Fibroblast of skin of right biceps (primary cell): ENCODE measurements at places on chromosomes 3 and 15.

GRCh38 chr3:69065318-69065964 is 13.3 kb upstream of the TMF1 start:
- DNase-seq: no peak

- no peak for DNase-seq
Observed at GRCh38 chr3:192980632-192981031, 63.0 kb upstream of the MB21D2 start.

DNA sequence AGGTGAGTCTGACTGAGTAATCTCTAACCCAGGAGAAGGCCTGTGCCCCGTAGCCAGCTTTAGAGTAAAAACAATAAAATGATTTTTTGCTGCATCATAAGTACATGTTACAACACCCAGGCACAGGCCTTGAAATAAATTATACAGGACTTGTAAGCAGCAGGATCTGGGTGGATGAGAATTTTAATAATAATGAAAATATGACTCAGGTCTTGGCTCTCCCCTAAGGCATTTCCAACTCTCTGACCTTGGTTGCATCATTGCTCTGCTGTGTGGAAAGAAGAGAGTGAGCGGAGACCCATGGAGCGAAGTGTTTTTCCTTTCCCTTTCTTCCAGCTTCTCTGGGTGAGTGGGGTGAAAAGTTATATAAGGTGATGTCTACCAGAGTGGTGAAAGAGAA is 44.6 kb downstream of the EOMES start:
- peak; percentile 92 for DNase-seq

GRCh38 chr3:27596334-27596841 is 112.2 kb upstream of the SLC4A7 start:
- peak; percentile 65 for DNase-seq

DNA sequence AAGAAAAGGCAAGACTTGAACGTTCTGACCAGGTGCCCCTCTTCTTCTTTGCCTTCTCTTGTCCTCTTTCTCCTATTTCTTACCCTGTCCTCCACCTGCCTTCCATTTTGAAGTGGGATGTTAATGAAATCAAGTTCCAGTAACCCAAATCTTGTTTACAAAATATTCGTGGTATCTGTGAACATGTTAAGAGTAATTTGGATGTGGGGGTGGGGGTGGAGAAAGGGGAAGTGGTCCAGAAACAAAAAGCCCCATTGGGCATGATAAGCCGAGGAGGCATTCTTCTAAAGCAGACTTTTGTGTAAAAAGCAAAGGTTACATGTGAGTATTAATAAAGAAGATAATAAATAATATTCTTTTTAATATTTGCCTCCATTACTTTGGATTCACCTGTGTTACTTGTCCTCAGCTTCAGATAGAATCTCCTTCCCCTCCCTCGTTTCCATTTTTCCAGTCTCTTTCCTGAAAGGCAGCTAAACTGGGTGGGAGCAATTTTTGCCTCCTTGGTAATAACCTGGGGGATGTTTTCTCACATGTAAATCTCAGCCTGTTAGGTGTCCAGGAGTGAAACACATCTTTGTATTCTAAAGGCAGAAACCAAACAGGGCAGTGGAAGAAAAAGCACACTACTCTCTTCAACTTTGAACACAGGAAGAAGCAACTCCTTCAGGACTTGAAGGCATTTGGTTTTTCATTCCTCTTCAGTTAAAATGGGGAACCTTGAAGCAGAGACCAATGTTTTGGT is 3.2 kb downstream of the CHST2 start:
- no peak for DNase-seq

- DNase-seq: no peak
Observed at GRCh38 chr3:72606005-72606800, 242.0 kb downstream of the SHQ1 start.

- no peak for DNase-seq
Observed at GRCh38 chr3:81095956-81096355, 665.5 kb downstream of the GBE1 start.

GRCh38 chr3:126355251-126355650 is 2.0 kb downstream of the KLF15 start:
- DNase-seq: no peak

DNA sequence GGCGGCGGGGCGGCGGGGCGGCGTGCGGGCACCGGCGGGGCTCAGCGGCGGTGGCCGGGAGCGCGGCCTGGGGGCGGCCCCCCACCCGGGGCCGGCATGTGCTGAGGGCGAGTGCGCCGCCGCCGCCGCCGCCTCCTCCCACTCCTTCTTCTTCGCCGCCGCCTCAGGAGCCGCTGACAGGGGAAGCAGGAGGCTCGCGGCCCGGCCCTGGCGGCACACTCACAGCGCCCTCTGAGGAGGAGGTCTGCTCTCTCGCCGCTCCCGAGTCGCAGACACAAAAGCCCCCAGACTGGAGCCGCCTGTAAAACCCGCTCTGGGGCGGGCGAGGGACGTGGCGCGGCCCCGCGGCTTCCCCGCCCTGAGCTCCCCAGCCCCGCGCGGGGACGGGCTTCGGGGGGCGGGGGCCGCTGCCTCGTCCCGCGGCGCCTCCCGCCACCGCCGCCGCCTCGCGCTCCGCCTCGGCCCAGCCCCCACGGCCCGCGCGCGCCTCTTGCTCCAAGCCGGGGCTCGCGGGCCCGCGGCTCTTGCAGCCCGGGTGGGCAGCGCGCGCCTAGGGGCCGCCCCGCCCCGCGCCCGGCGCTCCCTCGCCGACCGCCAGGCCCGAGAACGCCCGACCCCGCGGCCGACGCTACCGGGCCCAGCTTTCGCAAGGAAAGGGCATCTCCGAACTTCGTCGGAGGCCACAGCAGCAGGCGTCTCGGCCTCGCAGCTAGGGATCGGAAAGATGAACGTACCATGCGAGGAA is at the start of gene PYGO1:
TSS of gene PYGO1 (minus strand) at position 276 of the 745 bp plus-strand sequence. CDS start 462 bp downstream, outside the sequence.
- peak; percentile 77 for DNase-seq

DNA sequence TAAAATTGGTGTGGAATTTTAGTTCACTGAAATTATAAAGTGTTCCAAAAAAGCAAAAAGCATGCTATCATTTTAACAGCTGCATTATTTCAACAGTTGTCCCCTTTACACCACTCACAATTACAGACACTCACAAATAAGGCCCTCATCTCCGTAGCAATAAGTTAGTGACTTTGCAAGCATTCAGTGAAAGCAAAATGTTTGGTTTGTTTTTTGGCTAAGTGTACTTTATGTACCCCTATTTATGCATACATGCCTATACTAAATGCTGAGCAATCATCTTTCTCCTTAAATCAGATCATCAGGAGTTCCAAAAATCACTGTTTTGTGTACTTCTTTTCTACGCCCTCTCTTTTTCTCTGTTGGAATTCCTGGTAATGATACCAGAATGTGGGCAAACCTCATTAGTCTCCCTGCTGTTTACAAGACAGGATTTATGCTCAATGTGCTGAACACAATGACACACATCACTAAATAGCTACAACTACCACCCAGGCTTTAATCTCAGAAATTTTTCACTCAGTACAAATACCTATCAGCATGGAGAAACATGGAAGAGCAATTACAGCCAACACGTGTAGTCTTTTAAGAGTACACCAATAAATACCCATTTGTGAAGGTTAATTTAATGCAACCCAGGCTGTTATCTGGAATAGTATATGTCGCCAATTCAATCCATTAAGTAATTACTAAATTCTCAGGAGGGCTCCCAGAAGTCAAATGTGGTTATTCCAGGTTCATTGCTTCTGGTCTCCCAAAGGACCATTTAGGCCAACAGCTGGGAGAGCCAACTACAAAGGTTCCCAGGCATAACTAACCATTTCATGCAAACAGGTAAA is 12.0 kb downstream of the ALDH1A2 start:
- no peak for DNase-seq

DNA sequence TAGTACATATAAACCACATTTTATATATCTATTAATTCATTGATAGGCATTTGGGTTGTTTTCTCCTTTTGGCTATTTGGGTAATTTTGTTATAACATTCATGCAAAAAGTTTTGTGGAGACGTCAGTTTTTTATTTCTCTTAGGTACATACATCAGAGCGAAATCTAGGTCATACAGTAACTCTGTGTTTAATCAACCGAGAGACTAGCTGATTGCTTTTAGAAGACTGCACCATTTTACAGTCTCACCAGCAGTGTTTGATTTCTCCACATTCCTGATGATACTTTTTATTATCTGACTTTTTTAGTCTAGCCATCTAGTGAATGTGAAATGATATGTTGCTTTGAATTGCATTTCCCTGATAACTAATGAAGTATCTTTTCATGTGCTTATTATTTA is 1019.3 kb downstream of the NSUN3 start:
- no peak for DNase-seq

DNA sequence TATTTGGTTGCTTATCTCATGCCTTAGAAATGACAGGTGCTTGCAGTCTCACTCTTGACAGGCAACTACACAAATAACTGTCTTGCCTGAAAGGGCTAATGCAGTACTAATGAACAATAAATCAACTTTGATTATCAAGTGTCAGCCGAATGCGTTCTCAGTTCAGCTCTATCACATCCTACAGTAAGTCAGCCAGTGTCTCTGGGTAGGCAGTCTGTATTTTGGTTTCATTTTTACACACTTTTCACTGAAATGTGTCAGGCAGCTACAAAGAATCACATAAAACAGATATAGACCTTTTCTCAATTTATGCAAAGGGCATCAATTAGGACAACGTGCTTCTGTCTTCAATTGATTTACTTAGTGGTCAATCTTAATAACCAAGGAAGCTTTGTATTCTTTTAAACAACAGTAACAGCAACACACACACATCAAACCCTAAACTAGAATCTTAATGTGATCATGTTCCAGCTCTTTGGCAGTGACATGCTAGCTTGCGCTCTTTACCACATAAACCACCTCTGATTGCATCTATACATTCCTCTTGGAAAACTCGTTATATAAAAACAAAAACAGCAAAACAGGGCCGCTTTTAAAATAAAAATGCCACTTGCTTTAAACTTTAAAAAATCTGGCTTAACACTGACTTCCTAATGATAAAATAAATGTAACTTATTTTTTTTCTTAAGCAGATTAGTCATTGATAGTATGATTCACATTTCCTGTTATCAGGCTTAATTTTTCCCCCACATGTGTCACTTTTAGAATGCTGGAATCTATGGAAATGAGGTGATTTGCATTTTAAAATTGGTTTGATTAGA is 520.4 kb downstream of the FOXP1 start:
- peak; percentile 65 for DNase-seq

- DNase-seq: peak; percentile 78
Observed at GRCh38 chr15:42491539-42492225, 741 bp upstream of the ZNF106 start.

DNA sequence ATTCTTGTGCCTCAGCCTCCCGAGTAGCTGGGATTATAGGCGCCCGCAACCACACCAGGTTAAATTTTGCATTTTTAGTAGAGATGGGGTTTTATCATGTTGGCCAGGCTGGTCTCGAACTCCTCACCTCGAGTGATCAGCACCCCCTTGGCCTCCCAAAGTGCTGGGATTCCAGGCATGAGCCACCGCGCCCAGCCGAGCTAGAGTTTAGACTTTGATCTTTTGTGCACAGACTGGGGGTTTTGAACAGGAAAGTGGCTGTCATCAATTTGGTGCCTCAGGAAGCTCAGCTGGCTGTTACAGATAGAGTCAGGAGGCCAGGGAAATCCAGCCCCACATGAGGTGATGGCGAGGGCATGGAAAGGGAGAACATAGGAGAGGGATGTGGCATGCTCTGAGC is 19.3 kb upstream of the IREB2 start:
- no peak for DNase-seq

DNA sequence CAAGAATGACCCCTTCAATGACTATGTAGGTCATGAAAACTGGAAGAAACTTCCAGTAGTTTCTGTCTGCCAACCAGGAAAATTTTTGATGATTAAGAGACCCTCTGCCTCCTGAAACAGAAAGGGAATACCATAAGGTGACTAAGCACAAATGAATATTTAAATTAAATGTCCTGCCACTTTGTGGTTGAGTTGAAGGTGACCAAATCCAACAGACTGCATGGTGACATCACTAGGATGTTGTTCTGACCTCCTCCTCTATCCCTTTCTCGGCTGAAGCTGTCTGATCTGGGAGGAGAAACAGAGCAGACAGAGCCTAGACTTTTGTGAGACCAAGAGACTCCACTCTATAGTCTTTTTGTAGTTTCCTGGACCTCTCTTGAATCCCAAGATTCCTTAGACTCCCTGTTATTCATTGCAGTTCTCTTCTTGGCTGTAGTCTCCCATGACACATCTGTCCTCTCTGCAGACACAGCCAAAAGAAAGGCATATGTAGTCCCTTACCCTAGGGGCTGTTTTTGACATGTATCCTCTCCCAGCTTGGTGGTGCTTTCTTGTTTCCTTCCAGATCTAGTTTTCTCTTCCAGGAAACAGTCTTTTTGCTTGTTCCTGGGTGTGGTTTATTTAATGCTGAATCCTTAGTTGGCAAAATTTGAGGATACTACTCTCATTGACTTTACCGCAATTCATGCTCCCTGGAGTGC is 55.2 kb upstream of the UBE3A start:
- DNase-seq: no peak

GRCh38 chr3:149055575-149055974 is 30.8 kb downstream of the HLTF start:
- DNase-seq: no peak

- no peak for DNase-seq
Observed at GRCh38 chr3:50605901-50606326, 5.7 kb downstream of the CISH start.

DNA sequence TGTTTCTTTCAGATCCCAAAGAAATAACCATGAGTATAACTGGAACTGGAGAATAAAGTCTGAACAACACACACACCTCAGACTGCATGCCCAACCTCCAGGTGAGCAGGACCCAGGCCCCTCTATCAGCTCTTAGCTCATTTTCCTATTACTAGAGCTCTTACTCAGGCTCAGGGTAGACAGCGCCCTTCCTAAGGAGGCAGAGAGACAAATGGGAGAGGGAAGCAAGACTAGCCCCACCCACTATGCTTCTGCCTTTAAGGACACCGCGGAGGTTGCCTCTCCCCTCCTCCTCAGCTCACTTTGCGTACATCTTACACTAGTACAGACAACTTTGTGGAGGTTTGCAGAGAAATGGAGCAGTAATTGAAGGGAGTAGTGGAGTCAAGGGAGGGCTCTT is 44.0 kb upstream of the GLCE start:
- DNase-seq: no peak

DNA sequence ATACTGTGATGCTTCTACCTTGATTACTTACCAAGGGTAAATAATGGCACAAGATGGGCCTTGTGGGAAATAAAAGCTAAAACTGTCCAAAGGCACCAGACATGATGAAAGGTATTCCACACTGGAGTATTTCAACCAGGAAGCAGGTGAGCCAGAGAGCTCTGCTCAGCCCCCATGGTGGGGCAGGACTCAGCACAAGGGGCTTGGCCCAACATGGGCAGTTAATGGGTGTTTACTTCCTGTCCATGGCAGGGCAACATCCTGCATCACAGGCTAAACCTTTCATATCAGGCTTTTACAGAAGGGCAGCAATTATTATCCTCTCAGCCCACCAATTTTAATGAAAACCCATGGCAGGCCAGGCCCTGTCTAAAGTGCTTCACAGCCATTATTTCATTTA is 38.2 kb downstream of the MAGI1 start:
- DNase-seq: no peak
